Heart right ventricle (tissue), 16 donors: ENCODE measurements at places on chromosomes 3 and 15. TPM values are rescaled to one million over a fixed set of nuclear protein-coding genes. Genes with fewer than 3 reads are reported as not detected.

FBXW12 gene
- not detected for total RNA-seq

GRCh38 chr3:177237206-177237605, 39.9 kb upstream of the TBL1XR1 start:
- no peak for DNase-seq

DNA sequence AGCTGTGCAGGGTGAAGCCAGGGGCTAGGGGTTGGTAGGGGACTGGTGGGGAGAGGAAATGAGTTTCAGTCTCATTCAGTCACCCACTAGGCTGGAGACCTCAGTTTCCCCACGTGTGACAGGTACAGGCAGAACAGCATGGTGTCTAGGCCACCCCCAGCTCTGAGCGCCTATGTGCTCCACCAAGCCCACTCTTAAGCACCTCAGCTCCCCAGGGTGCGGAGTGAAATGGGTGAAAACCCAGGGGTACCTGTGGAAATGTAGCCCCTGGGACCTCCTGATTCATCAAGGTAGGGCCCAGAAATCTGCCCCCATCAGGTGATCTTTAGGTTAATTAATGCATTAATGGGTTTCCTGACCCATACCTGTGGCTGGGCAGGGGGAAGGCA, 3.7 kb downstream of the ATP2B2 start:
- no peak for DNase-seq

GRCh38 chr3:25894101-25894500, 104.2 kb downstream of the OXSM start:
- no peak for DNase-seq

GRCh38 chr3:183922421-183922820, 37.7 kb upstream of the PARL start:
- no peak for DNase-seq
